ENCODE measurements at places on chromosomes 3 and 15.

DNA sequence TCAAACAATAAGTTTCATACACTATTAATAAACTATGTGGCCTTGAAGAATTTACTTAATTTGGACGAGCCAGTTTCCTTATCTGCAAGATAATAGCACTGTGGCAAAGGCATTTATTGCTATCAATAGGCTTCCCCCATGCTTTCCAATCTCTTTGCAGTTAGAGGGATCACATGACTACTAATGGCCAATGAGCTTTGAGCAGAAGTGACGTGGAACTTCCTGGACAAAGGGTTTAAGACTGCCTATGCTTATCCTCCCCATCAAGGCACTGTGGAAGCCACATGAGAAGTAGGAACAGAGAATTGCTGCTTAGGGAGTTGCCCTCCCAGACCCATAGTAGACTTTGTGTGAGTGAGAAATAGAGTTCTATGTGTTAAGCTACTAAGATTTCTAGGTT is 16.7 kb upstream of the ZMAT3 start:
- DNase-seq, result no peak

- DNase-seq, result peak; percentile 70
These were observed 29.1 kb upstream of the ELP6 start for GRCh38 chr3:47542471-47543173.

- DNase-seq, result no peak
These were observed 13.7 kb downstream of the TAGLN3 start for GRCh38 chr3:112012205-112012992.

GRCh38 chr3:150733373-150733935 is 29.5 kb downstream of the SIAH2 start:
- DNase-seq, result no peak

DNA sequence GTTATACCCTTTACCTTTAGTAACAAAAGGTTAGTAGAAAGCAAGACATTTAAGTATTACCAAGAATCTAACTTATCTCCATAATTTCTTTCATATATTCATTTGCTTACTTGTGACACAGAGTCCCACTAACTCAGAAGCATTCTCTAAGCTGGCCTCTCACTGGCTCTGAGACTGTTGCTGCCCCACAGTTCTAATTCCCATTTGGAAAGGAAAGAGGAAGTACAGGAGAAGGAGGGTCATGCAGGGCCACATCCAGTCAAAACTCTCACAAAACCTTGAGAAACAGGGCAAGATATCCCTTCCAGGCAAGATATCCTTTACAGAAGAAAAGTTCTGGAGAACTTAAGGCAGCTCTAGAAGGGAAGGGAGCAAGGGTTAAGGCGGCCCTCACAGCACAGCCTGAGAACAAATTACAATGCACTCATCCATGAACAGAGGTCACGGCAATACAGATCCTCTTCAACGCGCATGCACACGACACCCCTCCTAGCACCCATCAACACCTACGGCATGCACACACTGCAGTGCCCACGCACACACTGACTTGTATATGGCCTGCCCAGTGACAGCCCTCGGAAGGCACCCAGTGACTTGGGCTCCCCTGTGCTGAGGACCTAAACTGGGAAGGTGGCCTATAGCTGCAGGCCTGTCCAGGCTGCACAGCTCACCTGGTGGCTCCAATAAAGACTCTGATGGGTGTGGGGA is 13.0 kb upstream of the MYO5C start:
- no peak for DNase-seq

DNA sequence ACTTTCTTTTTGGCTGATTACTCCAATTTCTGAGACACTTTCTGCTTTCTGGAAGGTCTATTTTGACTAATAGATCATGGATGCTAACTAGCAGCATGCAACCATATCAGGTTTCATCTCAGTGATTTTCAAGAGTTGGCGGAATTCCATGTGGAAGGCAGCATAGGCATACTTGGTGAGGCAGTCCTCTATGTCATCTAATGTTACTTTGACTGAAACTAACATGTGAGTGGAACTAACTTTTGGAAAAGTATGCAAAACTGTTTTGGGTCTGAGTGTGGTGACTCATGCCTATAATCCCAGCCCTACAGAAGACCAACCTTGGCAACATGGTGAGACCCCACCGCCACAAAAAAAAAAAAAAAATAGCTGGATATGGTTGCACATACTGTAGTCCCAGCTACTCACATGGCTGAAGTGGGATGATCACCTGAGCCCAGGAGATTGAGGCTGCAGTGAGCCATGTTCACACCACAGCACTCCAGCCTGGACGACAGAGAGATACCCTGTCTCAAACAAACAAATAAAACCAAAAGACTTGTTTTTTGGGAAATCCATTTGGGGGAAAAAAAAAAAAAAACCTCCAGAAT is 1033.7 kb downstream of the ROBO1 start:
- no peak for DNase-seq

DNA sequence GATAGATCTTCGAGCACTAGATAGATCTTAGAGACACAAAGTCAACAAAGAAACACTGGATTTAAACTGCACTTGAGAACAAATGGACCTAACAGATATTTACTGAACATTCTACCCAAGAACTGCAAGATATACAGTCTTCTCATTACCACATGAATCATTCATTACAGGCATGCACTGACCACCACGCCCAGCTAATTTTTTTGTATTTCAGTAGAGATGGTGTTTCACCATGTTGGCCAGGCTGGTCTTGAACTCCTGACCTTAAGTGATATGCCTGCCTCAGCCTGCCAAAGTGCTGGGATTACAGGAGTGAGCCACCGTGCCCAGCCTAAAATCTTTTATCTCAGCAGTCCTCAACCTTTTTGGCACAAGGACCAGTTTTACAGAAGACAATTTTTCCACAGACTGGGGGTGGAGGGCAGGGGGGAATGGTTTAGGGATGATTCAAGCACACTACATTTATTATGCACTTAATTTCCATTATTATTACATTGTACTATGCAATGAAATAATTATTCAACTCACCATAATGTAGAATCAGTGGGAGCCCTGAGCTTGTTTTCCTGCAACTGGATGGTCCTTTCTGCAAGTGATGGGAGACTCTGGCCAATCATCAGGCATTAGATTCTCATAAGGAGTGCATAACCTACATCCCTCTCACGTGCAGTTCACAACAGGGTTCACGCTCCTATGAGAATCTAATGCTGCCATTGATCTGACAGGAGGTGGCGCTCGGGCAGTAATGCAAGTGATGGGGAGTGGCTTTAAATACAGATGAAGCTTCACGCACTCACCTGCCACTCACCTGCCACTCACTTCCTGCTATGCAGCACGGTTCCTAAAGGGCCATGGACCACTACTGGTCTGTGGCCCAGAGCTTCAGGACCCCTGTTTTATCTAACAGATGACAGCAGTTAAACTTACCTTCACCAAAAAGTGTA is 21.7 kb downstream of the CSNK1G1 start:
- DNase-seq, result no peak

DNA sequence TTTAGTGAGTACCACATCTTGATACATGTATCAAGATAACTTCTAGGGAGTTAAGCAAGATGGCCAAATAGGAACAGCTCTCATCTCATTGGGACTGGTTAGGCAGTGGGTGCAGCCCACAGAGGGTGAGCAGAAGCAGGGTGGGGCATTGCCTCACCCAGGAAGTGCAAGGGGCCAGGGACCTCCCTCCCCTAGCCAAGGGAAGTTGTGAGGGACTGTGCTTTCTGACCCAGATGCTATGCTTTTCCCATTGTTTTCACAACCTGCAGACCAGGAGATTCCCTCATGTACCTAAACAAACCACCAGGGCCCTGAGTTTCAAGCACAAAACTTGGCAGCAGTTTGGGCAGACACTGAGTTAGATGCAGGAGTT is 665.0 kb upstream of the CBLB start:
- DNase-seq, result no peak

DNA sequence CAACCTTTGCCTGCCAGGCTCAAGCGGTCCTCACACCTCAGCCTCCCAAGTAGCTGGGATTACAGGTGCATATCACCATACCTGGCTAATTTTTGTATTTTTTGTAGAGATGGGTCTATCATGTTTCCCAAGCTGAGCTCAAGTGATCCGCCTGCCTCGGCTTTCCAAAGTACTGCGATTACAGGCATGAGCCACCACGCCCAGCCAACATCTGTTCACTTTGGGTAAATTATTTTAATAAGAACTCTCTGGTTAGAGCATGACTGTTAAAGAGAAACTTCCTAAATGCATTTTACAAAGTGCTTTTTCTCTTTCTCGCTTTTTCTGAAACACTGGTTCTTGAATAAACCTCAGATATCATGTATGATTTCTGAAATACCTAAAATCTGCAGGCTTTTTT is 172.5 kb downstream of the PTPRG start:
- no peak for DNase-seq

DNA sequence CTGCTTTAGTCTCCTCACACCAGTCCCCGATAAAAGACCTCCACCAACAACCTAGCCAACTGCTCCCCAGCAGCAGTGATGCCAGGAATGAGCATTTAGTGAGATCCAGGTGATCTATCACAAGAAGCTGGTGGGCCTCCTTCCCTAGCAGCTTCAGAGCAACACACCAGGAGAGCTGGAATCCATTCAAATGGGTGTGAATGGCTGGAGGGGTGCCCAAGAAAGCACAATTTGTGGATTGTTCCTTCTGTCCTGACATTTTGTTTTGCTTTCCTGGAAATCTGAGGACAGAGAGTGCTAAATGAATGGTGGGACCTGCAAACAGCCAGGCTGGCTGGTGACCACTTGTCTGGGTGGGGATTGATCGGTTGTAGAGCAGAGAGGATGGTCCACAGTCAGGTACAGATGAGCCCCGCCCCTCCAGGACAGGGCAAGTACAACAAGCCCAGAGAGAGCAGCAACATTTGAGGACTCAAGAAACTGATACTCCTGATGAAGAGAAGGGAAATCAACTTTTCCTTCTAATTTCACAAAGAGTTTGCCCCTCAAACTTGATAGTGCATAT is 316.8 kb downstream of the VPS13C start:
- DNase-seq, result no peak

- DNase-seq, result no peak
These were observed 4.4 kb upstream of the CD200R1 start for GRCh38 chr3:112979244-112979832.

DNA sequence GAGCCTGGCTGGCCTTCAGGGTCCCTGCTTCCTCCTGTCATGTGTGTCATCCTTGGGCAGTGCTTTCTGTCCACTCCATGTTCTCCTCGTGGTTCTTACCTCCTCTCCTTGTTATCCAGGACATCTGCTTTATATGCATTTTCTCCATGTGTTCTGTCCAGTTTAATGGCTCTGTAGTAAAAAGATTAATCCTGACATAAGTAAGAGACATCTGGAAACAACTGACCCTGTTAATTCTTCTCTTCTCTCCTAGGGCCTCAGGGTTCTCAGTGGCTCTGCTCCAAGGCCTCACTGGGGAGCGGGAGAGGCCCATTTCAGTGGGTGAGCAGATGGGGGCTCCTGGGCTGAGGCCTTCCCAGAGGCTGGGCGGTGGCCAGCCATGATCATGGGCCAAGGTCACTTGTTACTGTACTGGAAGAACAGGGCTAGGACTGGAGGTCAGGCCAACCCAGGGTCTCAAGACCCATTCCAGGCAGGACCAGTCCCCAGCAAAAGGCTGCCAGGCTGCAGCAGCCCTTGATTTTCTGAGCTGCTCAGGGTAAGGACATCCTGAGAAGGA is 20.2 kb upstream of the CDCP1 start:
- DNase-seq, result no peak

DNA sequence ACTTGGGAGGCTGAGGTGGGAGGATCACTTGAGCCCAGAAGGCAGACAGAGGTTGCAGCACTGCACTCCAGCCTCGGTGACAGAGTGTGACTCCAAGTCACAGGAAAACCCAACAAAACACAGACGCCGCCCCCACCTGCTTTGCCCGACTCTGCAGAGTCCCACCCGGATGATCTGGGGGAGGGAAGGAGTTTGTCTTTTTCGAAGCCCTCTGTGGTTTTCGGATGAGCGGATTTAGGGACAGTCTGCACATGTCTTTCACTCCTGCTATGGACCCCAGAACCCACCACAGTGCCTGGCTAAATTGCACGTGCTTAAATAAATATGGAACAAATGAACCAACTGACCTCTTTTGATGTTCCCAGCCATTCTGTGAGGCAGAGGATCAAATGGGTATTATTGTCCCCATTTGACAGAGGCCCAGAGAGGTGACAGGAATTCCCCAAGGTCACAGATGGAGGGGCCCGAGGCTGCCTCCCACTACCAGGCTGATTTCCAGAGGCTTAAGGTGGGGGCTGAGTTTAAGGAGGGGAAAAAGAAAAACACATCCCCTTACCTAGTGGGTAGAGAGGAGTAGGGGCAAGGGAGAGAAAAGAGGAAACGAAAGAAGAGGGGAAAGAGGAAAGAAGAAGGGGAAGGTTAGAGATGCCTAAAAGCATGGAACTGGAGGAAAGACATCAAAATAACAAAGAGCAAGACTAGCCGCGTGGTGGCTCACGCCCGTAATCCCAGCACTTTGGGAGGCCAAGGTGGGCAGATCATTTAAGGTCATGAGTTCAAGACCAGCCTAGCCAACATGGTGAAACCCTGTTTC is 59.4 kb upstream of the TFRC start:
- no peak for DNase-seq

GRCh38 chr3:134892761-134893160 is 97.7 kb downstream of the EPHB1 start:
- DNase-seq, result no peak
